ENCODE measurements at places on chromosomes 7 and 10.

DNA sequence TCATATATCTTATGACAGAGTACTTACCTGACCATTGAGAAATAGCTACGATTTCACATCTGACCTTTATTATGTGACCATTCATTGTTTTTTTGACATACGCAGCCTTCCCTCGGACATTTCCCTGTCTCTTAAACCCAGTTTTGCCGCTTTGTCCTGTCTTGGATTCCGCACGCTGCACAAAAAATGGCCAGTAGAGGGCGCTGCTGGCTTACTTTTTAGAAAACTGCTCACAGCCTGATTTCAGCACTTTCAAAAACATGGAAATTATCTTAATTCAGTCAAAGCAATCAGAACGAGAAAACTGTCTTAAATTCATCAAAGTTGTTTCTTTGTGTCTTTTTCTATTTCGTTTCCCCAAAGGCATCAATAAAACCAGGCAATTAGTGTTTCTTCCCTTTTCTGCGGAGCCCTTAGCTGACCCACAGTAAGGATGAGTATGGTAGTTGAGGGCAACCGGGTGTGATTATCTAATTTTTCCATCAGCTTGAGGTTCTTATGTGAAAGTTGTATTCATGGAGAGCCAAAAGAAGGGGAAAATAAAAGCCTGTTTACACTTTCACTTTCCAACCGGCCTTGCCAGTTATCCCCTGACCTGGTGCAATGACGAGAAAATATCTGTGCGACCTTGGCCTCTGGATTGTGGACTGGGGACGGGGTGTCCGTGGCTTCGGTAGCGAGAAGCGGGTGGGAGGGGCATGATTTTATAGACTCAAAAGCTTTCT lies 144.4 kb downstream of the DYNC1I1 start:
- peak; percentile 68 for DNase-seq

- DNase-seq: no peak
These were observed 546.8 kb downstream of the LRMDA start for GRCh38 chr10:75978213-75978612.

DNA sequence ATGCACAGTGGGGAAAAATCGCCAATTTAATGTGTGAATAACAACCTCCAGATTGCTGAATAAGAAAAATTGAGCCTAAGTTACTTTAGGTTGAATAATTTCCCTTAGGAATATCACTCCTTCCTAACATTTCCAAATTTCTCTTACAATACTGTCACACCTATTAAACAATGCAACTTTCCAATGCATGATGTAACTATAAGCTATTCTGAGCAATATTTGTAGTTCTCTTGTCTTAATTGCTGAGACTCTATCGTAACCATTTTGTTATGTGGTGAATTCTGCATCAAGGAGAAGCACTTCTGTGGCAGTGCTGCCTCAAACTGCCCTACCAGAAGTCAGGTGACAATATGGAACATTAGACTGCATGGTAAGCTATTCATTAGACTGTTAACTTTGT lies 386.7 kb upstream of the LRRN3 start:
- no peak for DNase-seq

DNA sequence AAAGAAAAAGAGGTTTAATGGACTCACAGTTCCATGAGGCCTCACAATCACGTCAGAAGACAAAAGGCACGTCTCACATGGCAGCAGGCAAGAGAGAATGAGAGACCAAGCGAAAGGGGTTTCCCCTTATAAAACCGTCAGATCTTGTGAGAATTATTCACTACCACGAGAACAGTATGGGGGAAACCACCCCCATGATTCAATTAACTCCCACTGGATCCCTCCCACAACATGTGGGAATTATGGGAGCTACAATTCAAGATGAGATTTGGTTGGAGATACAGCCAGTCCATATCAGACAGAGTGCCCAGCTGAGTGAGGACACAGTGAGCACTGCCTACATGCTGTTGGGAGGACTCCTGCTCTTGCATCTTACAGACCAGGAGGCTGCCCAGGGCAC lies 148.4 kb downstream of the TEX36 start:
- no peak for DNase-seq

DNA sequence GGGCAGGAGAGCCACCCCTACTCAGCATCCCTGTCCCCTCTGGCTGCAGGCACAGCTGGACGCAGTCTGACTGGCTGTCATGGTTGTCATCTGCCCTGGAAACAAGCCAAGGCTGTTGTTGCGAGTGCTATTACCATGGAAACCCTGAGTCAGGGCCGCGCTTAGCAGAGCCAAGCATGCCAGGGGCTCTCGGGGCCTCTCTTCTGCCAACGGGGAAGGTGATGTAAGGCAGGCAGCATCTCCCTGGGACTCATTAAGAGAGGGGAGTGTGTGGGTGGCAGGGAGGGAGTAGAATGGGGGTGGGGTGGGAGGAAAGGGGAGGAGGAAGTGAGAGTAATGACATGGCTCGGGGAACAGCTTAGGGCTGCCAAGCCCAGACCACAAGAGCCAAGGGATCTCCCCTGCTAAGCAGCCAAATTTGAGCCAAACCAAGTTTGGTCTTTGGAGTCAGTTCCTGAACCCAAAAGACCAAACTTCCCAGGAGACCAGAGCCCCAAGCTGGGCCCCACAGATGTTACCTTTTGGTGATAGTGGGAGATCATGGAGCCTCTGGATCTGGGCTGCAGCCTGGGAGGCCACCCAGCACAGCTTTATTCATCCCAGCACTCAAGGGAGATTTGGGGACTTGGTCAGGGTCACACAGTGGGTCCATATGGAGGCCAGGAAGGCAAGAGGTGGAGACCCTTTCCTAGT lies 67.6 kb downstream of the TMEM130 start:
- peak; percentile 73 for DNase-seq

DNA sequence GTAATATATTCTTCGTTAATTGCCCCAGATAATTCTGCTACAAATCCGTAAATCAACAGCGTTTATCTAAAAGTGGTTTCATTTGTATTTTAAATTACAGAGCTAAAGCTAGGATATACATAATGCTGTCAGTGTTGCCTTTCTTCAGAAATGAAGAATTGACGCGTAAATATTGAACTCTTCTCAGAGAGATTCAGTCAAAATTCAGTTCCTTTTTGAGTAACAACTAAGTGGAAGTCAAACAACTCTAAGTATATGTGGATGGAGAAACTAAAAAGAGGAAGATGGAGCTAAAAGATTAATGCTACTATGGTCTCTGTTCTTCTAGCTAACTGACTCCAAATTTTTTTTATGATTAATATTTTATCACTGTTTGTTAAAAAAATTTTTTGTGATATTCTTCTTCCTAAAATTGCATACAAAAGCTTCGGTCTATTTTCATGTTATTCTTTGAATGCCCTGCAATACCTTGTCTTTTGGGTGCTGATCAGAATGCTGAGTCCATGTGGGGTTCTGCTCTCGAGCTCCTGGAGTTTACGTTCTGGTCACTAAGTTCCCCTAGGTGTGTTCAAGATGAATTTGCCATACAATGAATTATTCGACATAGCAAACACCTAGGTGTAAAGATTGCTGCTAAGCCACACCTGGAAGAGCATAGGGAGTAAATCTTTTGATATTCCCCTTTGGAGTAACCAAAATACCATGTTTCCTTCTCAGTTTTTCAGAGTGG lies 20.7 kb downstream of the MDFIC start:
- no peak for DNase-seq

Measured in SW480 (cell line).